HepG2 (cell line): ENCODE measurements at places on chromosomes 6 and 20. TPM values are rescaled to one million over a fixed set of nuclear protein-coding genes. Genes with fewer than 3 reads are reported as not detected.

GRCh38 chr6:167826896-167827582 is at the start of gene AFDN:
TSS of gene AFDN (plus strand) at chr6:167826911. CDS start at chr6:167827133, 222 bp downstream.
- DNase-seq = no peak

DNA sequence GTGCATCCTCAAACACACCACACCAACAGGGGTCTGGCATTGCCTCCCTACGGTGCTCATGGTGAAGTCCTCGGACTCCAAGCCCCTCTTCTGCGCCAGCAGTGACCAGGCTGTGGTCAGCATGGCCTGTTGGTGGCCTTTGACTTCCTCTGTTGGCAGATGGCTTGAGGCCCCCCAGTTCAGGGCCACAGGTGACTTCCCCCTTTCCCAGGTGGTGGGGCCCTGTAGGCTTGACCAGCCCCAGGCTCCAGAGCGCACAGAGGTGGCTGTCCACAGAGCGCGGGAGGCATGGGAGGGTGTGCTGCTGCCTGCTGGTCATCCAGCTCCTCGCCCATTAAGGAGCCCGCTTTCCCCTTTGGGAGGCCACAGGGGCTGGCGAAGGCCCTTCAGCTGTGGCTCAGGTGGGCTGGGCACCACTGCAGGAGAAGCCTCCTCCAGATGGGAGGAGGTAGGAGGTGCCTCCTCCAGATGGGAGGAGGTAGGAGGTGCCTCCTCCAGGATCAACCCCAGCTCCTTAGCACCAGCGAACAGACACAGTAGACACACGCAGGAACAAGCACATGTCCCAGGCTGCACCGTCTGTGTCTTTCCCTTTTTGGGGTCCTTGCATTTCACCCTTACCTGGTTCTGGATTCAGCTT is 52.1 kb upstream of the BHLHE23 start:
- DNase-seq = no peak

DNA sequence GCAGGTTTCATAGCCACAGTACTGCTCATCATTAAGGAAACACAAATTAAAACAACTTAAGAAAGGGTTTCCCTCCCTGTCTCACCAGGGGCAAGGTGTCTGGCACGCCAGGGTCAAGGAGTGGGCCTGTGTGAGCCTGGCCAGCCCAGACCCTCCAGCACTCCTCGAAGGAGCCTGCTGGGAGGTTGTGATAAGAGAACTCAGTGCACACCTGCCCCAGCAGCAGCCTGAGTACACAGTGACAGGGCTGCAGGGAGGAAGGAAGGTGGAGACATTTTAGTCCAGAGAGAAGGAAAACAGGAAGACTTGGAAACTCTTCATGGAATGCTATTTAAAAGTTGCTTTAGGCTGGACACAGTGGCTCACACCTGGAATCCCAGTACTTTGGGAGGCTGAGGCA is 14.1 kb downstream of the NINL start:
- no peak for DNase-seq

DNA sequence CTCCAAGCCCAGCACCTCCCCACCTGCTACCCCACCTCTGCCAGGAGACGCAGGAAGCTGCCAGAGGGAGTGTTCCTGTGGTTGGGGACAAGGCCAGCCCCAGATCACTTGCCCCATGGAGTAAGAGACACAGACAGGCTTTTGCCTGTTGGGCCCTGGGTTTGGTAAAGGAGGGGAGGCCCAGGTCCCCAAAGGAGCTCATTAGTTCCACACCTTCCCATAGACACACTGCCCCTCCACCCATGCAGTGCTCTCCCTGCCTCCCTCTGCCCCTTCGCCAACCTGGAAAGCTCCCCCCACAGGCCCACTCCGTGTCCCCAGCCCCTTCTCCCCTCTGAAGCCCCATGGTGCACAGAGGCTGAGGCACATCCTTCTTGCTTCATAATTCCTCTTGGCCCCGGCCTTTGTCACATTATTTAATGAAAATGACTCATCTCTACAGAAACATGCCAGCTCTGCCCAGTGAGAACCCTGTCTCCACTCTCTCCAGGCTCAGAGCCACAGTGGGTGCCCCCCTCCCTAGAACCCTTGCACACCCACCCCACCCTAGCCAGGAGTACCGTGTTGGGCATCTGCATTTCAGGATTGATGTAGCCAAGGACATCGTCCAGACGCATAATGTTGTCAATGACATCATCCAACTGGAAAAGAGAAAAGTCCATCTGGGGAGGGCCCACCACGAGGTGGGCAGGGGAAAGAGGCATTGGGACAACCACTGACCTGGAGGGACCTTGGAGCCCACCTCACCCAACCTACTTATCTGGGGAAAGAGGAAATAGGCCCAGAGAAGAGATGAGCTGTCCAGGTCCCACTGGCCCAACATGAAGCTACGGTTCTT is 46.0 kb downstream of the TFEB start:
- no peak for DNase-seq

The TSPO2 gene
- total RNA-seq = not detected in 2 replicates

The HAO1 gene
- total RNA-seq = not detected in 2 replicates

The ESF1 gene
- 66.9 and 95.1 TPM in 2 replicates for total RNA-seq

DNA sequence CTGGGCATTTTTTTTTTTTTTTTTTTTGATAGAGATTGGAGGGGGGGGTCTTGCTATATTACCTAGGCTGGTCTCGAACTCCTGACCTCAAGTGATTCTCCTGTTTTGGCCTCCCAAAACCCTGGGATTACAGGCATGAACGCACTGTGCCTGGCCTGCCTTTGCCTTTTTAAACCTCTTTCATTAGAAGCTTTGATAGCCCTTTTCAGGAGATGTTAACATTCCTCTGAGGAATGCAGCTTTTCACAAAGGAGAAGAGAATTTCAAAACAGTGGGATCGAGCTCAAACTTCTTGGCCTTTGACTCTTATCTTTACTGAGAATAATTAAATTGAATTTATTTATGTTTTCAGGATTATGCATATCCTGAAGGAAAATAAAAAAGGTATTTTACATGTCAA is 31.3 kb downstream of the SLC26A8 start:
- no peak for DNase-seq

GRCh38 chr20:31720486-31721407 is 1.9 kb downstream of the BCL2L1 start:
- DNase-seq = peak; percentile 94

GRCh38 chr6:136466777-136467176 is 83.4 kb downstream of the MAP7 start:
- DNase-seq = no peak

The SMLR1 gene
- total RNA-seq = 97.8 and 104 TPM in 2 replicates

The GCNT2 gene
- 25.1 and 31.9 TPM in 2 replicates for total RNA-seq

DNA sequence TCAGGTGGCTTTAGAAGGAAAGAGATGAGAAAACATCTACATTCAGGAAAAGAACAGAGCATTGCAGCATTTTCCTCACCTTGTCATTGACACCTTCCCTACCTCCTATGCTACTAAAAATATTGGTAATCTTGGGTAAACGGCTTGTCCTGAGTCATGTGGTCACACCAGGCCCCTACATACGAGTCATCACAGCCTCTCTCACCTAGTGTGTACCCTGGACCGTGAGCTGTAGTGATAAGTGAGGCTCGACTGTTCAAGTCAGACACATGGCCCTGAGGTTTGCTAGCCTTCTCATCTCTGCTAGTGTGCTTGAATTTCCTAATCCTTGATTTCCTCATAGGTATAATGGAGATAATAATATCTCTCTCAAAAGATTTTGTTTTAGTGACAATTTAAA is 29.6 kb upstream of the TMEM244 start:
- no peak for DNase-seq

DNA sequence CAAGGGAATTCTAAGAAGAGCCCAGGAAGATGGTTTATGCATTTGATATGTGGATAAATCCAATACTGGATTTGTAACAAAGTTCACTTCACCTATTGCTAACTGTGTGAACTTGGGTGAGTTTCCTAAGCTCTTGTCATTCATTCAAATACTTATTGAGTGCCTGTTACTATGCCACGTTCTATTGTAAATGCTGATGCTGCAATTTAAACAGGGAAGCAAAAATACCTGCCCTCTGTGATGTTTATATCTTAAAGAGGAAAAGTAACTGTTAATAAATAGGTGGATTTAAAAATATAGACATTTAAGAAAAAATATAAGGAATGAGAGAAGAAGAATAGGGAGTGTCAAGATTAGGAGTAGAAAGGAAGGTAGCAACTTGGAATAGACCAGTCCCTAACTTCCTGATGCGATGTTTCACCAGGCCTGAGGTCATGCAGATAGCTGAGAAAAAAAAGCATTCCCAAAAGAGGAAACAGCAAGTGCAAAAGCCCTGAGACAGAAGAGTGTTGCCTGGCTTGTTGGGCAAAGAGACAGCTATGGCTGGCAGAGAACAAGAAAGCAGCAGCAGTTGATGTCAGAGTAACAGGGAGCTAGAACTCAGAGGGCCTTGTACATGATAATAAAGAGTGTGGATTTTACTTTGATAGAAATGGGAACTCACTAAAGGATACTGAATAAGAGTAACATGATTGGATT is 54.3 kb upstream of the TCF21 start:
- no peak for DNase-seq

GRCh38 chr20:52847029-52847660 is 125.0 kb upstream of the TSHZ2 start:
- DNase-seq = no peak

GRCh38 chr6:28977341-28978132 is 27.6 kb downstream of the ZNF311 start:
- no peak for DNase-seq

GRCh38 chr6:228881-229651 is 63.2 kb upstream of the DUSP22 start:
- DNase-seq = no peak

DNA sequence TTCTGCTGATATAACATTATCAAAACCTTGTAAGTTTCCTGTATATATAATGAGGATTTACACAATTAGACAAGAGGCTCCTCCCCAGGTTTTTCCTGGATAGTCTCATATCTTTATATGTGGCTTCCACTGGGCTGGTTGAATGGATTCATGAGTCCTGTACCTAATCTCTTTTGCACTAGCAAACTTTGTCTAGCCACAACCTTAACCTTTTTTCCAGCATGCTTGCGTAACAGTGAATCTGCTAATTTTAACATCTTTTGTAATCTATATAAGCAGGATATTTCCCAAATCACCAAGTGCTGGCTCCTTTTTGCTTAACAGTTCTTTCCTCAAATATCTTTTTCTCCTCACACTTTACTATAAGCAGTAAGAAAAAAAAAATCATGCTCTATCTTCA is 153.6 kb downstream of the COL21A1 start:
- DNase-seq = no peak

- DNase-seq = no peak
Observed at GRCh38 chr20:47111576-47111975, 216.9 kb downstream of the EYA2 start.

The GLP1R gene
- not detected in 2 replicates for total RNA-seq

The C6orf132 gene
- 1.5 and 3.0 TPM in 2 replicates for total RNA-seq

DNA sequence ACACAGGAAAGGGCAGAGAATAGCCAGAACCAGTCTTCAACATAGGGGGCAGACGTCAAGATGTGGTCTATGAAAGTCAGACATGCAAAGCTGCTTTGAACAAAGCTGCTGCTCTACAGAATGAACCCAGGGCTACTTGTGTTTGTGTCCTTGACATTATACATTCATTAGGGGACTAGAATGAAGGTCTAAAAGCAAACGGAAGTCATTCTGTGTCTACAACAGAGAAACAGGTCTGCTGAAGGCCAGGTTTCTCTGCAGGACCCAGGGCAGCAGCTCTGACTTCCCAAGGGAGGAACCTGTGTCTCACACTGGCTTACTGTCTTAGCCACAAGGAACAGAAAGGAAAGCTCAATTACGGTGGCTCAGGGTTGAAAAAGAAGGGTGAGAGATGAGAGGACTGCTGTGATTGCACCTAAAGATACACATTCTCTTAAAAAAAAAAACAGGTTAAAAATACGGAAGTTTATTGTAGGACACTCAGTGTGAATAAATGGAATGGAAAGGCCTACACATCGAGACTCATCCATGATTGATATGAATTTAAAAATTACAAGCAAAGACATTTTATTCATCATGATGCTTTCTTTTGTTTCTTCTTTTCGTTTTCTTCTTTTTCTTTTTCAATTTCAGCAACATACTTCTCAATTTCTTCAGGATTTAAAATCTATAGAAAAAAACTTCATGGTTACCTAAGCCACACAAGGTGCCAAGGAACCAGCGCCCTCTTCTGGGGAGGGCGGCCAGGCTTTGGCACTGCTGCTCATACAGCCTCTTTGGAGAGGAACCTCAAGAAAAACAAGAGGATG is 6.7 kb downstream of the PSMA7 start:
- peak; percentile 74 for DNase-seq

DNA sequence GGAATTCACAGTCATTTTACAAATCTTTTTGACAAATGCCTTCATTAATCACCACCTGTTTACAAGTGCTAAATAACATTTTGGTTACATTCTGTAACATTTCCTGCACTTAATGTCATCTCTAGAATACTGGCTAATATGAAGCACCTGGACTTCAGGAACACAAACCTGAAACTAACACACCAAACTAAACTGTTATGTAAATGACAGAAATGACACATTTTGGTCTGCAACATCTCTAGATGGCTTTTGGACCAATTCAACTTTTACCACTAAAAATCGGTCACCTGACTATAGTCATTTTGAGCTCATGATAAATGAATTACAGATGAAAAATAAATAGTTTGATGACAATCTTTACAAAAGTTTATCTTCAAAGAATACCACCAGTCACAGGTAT is 80.6 kb downstream of the ATG5 start:
- no peak for DNase-seq

- DNase-seq = no peak
Observed at GRCh38 chr6:114955363-114955762, 612.5 kb upstream of the HS3ST5 start.

DNA sequence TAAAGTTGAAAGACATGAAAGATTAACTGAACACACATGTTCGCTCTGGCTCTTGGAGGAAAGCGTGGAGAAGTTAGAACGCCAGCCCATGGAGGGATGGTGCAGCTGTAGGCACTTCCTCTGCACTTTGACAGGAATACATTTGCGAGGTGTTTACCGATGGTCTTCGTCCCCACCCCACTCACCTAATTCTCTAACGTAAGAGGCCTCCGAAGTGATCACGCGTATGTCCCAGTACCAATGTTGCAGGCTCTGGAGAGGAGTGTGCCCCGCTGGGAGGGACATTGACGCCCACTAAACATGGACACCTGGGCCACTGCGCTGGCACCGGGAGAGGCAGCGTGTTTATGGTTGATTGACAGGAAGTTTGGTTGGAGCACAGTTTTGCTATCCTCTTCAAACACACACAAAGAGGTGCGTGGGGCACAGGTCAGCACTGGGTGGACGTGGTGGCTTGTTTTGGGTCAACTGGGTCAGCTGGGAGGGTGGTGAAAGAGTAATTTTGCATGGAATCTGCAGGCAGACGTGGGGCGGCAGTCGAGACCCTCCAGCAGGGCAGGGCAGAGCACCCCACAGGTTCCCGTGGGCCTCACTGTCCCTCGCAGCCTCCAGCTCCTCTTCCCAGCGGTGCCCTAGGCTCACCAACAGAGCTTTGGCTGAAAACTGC is 110.1 kb downstream of the DLL1 start:
- DNase-seq = no peak

GRCh38 chr6:122422614-122423267 is 23.3 kb downstream of the HSF2 start:
- no peak for DNase-seq
